ENCODE measurements at places on chromosomes 2 and 18.

- no peak for DNase-seq
These were observed 92.0 kb upstream of the NEUROD1 start for GRCh38 chr2:181772334-181772733.

- no peak for DNase-seq
These were observed 23.6 kb downstream of the STAT4 start for GRCh38 chr2:191127235-191127634.

GRCh38 chr2:142983174-142983573 is 105.7 kb downstream of the KYNU start:
- no peak for DNase-seq

DNA sequence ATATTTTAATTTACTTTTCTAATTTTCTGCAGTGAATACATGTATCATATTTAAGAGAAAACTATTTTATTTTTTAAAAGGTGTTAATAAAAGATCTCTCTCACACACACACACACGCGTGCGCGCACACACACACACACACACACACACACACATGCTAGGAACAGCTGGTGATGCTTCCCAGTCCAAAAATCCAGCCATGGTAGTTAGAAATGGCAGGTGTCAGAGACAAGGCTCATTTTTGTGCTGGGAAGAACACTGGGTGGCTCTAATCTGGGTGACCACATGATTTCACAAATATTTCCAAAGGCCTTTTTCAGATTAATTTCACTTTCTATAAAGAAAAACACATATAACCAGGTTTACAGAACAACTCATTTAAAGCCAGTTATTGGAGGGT is 104.5 kb upstream of the NCK2 start:
- no peak for DNase-seq

All from T-helper 2 cell (primary cell).